Psoas muscle (tissue), 8 donors: ENCODE measurements at places on chromosomes 4 and X. TPM values are rescaled to one million over a fixed set of nuclear protein-coding genes. Genes with fewer than 3 reads are reported as not detected.
A peak's percentile ranks its signal among the peaks of the same experiment; 100 is the strongest.

The TEX11 gene
- not detected for total RNA-seq

DNA sequence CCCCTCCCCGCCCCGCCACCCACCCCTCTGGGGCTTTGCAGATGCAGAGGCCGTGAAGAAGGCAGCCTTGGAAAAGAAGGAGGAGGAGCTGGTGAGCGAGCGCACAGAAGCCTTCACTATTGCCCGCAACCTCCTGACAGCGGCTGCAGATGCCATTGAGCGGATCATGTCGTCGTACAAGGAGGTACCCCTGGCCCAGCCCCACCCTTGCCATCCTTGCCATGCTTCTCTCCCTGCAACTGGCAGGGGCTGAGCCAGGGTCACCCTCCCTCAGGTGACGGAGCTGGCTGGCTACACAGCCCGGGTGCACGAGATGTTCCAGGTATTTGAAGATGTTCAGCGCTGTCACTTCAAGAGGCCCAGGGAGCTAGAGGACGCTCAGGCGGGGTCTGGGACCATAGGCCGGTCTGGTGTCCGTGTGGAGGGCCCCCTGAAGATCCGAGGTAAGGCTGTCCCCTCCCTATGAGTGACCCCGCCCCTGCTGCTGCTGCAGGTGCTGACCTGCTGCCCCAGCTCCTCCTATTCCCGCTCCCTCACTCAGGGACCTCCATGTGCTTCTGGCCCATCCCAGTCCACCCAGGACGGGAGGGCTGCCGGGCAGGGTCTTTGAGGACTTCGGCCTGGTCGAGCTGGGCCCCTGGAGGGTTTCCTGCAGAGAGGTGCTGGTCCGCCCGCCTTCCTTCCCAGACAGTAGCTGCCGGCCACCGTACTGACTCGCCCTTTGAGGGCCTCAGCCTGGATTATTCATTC is 11.6 kb downstream of the ABCD1 start:
- H3K27ac ChIP-seq = no peak overlapping the region
- H3K4me1 ChIP-seq = no peaks in the 10 kb centered on the region
- DNase-seq = no peak
- no peaks in the 10 kb centered on the region for H3K36me3 ChIP-seq
- no peaks in the 10 kb centered on the region for H3K27me3 ChIP-seq

- no peaks in the 10 kb centered on the region for H3K4me1 ChIP-seq
- no peak overlapping the region for H3K27ac ChIP-seq
- DNase-seq = no peak
- H3K4me3 ChIP-seq = no peak overlapping the region
Observed at GRCh38 chr4:176830971-176831370, 38.2 kb upstream of the VEGFC start.

DNA sequence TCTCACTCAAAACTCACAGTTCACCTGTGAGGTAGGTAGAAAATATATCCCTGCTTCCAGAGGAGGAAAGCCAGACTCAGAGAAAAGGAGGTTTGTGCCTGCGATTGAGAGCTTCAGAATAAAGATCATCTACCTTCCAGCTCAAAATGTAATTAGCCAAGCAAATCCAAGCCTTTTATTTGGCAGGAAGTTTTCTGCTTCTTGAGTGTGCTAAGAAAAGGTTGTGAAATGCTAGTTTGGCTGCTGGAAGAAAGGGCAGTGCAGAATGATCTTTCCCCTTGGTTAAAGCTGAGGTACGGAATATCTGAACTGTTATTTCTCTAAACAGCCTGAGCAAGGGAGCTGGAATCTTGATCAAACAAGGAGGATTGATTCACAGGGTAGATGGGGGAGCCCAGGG is 59.7 kb upstream of the VCX3B start:
- no peak for DNase-seq
- H3K36me3 ChIP-seq = no peaks in the 10 kb centered on the region
- no peaks in the 10 kb centered on the region for H3K27me3 ChIP-seq
- H3K4me1 ChIP-seq = no peaks in the 10 kb centered on the region
- H3K27ac ChIP-seq = peak overlapping the region; percentile 42
- no peak overlapping the region for H3K4me3 ChIP-seq

- H3K27me3 ChIP-seq = no peaks in the 10 kb centered on the region
- no peak overlapping the region for H3K4me3 ChIP-seq
- no peak for DNase-seq
- no peak overlapping the region for H3K27ac ChIP-seq
- no peaks in the 10 kb centered on the region for H3K4me1 ChIP-seq
- peaks cover 5% of the 10 kb centered on the region for H3K36me3 ChIP-seq
Observed at GRCh38 chr4:4321951-4322688, 32.1 kb downstream of the ZBTB49 start.

- no peak for DNase-seq
- no peaks in the 10 kb centered on the region for H3K27me3 ChIP-seq
- H3K4me1 ChIP-seq = no peaks in the 10 kb centered on the region
- no peak overlapping the region for H3K4me3 ChIP-seq
- H3K36me3 ChIP-seq = no peaks in the 10 kb centered on the region
Observed at GRCh38 chrX:16552546-16552945, 97.4 kb upstream of the S100G start.

GRCh38 chr4:119116925-119117900 is 18.4 kb upstream of the MYOZ2 start:
- no peak overlapping the region for H3K27ac ChIP-seq
- H3K4me1 ChIP-seq = peaks cover 5% of the 10 kb centered on the region
- no peak overlapping the region for H3K4me3 ChIP-seq

- no peak for DNase-seq
- H3K4me3 ChIP-seq = no peak overlapping the region
- H3K36me3 ChIP-seq = no peaks in the 10 kb centered on the region
- H3K4me1 ChIP-seq = no peaks in the 10 kb centered on the region
Observed at GRCh38 chrX:4876268-4876667, 1162.8 kb upstream of the PRKX start.

DNA sequence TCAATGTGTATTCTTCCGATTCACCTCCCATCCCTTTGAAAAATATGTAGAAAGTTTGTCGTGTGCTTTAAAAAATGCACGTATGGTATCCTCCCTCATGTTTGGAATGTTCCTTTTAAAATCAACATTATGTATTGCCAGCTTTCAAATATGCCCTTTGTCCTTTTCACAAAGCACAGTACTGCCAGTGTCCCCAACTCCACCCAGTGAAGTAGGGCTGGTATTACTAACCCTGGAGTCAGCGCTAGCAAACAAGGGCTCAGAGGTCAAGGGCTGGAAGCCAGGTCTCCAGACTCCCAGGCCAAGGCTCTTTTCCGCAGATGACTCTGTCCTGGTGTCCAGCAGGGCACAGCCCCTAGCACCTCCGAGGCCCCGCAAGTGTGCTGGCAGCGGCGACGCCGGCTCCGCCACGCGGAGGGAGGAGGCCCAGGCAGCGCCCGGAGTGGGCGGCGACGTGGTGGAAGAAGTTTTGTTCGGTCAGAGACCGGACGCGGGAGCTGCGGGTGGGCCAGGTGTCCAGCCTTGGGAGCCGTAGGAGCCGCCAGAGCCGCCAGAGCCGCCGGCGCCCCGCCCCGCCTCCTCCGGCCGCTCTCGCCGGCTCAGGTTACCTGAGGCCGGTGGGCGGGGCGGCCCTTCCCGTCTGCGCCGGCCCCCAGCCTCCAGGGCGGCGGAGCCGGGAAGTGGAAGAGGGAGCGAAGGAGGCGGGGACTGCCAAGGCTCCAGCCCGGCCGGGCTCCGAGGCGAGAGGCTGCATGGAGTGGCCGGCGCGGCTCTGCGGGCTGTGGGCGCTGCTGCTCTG is at the start of gene IL13RA1:
TSS of gene IL13RA1 (plus strand) at position 720 of the 799 bp plus-strand sequence. CDS start at position 753, 33 bp downstream.
- no peaks in the 10 kb centered on the region for H3K36me3 ChIP-seq
- H3K4me3 ChIP-seq = peak within 1 kb of the TSS; percentile 76
- H3K27ac ChIP-seq = peak within 1 kb of the TSS; percentile 89
- DNase-seq = peak; percentile 81
- H3K27me3 ChIP-seq = no peaks in the 10 kb centered on the region

- peak overlapping the region; percentile 89 for H3K27ac ChIP-seq
- H3K36me3 ChIP-seq = no peaks in the 10 kb centered on the region
- no peaks in the 10 kb centered on the region for H3K27me3 ChIP-seq
- H3K4me1 ChIP-seq = peaks cover 45% of the 10 kb centered on the region
- DNase-seq = peak; percentile 76
Observed at GRCh38 chr4:26860922-26861433, 337 bp downstream of the STIM2 start.

The JCHAIN gene
- total RNA-seq = 0.50 TPM

The SATL1 gene
- not detected for total RNA-seq

- no peak overlapping the region for H3K27ac ChIP-seq
- H3K4me1 ChIP-seq = no peaks in the 10 kb centered on the region
- no peak overlapping the region for H3K4me3 ChIP-seq
Observed at GRCh38 chrX:78754917-78755316, 7.4 kb downstream of the LPAR4 start.

- H3K4me3 ChIP-seq = no peak overlapping the region
- peaks cover 3% of the 10 kb centered on the region for H3K27me3 ChIP-seq
- H3K36me3 ChIP-seq = no peaks in the 10 kb centered on the region
- no peak for DNase-seq
- H3K27ac ChIP-seq = no peak overlapping the region
Observed at GRCh38 chr4:154521607-154522006, 28.6 kb downstream of the PLRG1 start.

The SAGE1 gene
- total RNA-seq = not detected

The CLDN34 gene
- not detected for total RNA-seq

GRCh38 chr4:151581570-151581969 is 172.6 kb downstream of the FHIP1A start:
- H3K27me3 ChIP-seq = no peaks in the 10 kb centered on the region
- no peaks in the 10 kb centered on the region for H3K36me3 ChIP-seq
- H3K4me1 ChIP-seq = peaks cover 30% of the 10 kb centered on the region
- no peak overlapping the region for H3K4me3 ChIP-seq
- no peak for DNase-seq

The CPXCR1 gene
- not detected for total RNA-seq
